ENCODE measurements at places on chromosomes 16 and 17.

DNA sequence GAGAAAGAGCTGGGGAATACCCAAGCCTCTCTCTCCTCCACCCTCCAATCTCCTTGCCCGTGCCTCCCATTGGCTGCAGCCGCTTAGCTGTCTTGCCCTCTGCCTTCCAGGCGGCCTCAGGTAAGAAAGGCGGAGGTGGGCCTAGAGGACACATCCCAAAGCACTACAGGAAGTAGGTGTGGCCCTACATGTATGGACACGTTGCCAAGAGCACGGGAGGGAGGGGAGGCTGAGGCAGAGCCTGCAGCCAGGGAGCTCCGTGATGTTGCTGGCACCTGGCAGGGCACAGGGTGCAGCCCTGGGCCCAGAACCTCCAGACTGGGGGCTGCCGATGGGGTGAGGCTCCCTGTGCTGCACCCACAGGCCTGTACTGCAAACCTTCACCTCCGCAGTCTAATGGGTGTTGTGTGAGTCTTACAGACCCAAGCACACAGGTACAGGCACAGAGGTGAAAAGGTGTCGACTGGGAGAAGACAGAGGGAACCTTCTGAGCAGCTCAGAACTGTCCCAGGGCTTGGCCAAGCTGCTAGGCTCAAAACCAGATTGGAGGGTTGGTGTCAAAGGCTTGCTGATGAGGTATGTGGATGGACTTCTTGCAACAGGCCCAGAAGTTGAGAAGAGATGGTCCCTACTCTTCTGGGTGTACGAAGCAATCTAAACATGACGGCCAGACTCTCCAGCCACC is 23.5 kb upstream of the FOXK2 start:
- no peak for DNase-seq

GRCh38 chr16:89880477-89881367 is 7.3 kb downstream of the TCF25 start:
- no peak for DNase-seq

GRCh38 chr17:29918922-29919856 is 10.8 kb downstream of the SSH2 start:
- no peak for DNase-seq

- DNase-seq, result no peak
Measured at GRCh38 chr17:76151896-76152454, 10.9 kb upstream of the FOXJ1 start.

DNA sequence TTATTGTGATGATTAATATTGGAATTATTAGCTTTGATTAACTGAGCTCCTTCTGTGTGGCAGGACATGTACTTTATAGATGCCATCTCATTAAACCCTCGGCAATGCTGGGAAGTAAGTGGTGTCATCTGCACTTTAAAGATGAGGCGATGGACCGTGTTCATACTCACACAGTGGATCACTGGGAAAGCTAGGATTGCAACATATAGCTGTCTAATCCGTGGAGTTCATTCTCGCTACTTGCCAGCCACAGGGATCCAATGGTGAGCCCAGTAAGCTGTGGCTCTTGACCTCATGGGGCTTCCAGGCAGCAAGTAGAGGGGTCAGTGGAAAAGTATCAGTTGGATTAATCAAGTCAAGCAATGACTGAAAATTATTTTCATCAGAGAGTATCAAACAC is 587.9 kb downstream of the CDH13 start:
- DNase-seq, result no peak

DNA sequence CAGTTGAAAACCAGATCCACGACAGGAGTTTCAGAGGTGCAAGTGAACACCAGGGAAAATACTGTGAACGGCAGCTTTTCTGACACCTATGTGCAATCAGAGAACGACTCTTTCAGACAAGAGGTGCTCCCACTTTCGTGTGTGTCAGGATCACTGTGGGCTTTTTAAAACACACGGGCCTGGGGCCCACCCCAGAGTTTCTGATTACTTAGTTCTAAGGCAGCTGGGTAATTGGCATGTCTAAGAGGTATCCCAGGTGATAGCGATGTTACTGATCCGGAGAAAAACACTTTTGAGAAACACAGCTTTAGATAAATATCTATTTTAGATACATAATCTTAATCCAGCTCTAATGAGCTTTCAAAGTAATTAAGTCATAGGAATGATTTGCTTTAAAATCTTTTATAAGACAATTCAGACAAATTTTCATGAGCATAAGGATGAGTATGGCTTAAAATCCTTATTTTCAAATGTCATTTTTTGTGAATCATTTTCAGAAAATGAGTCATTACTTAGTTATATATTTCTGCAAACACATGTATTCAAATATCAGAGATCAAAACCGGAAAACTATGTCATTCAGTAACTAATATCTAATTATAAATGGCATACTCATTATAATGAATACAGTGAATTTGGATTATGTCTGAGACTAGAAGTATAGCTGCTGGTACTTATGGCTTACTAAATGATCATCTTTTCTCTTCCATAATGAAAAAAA is 217.9 kb upstream of the PSMD7 start:
- no peak for DNase-seq

DNA sequence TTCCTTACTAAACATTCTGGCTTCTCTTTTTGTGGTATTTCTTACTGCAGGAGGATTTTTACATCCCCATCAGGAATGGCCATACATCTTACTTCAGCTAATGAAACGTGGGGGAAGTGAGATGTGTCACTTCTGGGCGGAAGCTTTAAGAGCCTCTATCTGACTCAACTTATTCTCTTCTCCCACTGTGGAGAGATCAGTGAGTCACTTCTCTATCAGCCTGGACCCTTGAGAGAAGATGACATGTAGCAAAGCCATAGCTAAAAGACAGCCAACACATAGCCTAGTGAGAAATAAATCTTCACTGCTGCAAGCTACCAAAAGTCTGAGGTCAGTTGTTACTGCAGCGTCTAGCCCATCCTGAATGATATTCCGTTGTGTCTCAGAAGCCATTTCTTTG is 1066.7 kb upstream of the RBFOX1 start:
- no peak for DNase-seq

DNA sequence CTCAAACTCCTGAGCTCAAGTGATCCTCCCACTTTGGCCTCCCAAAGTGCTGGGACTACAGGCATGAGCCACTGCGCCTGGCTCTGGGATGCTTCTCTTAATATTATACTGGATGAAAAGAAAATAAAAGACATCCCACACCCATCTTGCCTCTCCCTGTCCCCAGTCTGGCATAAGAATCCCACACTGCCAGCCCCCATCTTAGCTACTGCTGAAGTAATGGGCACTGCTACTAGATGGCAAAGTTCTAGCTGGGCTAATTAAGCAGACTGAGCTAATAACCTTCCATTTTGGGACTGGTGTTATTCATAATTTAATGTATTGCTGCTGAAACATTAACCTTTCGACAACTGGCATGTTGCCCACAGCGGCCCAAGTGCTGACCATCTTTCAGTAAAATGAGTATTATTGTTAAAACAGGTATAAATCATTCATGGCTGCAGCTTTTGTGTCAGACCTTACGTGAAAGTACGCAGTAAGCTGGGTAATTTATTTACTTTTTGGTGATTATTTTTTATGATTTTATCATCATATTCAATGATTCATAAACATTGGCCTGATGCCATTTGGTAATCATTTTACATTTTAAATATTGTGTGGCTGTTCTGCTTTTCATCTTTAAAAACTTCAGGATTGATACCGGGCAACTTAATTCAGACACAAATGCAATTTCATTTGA is 47.4 kb upstream of the ZFHX3 start:
- no peak for DNase-seq

DNA sequence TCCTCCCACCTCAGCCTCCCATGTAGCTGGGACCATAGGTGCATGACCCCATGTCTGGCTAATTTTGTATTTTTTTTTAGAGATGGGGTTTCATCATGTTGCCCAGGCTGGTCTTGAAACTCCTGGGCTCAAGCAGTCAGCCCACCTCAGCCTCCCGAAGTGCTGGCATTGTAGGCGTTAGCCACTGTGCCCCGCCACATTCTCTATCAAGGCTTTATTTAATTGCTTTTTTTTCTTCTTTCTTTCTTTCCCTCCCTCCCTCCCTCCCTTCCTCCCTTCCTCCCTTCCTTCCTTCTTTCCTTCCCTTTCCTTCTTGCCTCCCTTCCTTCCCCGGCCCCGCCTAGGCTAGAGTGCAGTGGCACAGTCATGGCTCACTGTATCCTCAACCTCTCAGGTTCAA is 23.7 kb downstream of the RSPRY1 start:
- DNase-seq, result no peak

DNA sequence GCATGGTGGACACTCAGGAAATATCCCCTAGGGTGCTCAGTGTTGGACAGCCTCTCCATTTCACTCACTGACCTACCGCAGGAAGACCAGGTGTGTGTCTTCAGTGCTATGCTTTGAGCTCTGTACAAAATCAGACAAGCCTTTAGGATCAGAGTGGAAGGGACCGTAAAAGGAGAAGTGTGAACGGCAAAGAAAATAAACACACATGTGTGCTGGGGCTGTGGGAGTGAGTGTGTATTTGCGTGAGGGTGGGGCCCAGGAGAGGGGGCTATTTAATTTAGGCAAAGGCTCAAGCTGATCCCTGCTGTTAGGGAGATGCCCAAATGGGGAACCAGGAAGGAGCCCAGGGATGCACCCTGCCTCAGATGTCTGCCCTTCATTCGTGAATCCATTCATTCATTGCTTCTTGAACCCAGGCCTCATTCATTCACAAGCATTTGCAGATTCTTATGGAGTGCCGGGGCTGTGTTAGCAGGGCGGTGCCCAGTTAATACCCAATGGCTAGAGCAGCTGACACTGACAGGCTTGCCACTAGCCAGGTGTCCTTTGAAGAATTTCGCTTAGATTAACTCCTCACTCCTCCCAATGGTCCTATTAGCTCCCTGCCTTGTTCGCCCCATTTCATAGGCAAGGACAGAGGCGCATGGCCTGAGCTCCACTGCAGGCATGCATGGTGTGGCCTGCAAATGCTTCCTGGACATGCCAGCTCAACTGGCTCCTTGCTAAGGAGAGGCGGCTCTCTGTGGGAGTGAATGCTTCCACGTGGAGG is 296.7 kb upstream of the FOXF1 start:
- DNase-seq, result no peak

DNA sequence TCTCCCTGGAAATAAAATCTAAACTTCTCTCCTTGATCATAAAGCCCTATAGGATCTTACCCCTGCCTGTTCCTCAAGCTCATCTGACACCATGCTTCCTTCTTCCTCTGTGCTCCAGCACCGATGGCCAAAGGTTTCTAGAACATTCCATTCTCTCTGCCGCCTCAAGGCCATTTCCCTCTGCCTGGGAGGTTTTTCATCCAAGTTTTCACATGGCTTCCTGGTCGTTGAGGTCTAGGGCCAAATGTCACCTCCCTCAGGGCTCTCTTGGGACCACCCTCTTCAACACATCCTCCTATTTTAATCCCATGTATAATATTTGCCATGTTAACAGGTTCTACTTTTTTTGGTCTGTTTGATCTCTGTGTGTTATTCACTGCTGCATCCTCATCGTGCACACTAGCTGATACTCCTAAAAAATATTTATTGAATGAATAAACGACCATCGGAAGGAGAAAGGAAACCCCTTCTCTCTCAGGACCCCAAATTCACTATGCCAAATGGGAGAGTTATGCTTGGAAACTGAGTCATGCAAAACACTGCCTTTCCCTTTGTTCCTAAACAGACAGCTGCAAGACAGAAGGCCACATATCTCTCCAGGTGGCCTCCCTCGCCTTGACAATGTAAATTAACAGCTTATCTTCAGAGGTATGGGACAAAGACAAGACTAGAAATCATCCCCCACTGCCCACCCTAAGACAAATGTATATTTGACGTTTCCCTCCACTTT is 78.5 kb downstream of the XYLT1 start:
- no peak for DNase-seq

Measured in stimulated activated CD8-positive, alpha-beta memory T cell treated with anti-CD3 and anti-CD28 coated beads, Interleukin-15, amount 100 ng/mL, for 48 hours (primary cell).